H1 (cell line): ENCODE measurements at places on chromosomes 2 and 18. TPM values are rescaled to one million over a fixed set of nuclear protein-coding genes. Genes with fewer than 3 reads are reported as not detected.

GRCh38 chr18:10379522-10379921, 74.9 kb upstream of the APCDD1 start:
- DNase-seq = no peak
- H3K4me3 ChIP-seq = no peak overlapping the region

DNA sequence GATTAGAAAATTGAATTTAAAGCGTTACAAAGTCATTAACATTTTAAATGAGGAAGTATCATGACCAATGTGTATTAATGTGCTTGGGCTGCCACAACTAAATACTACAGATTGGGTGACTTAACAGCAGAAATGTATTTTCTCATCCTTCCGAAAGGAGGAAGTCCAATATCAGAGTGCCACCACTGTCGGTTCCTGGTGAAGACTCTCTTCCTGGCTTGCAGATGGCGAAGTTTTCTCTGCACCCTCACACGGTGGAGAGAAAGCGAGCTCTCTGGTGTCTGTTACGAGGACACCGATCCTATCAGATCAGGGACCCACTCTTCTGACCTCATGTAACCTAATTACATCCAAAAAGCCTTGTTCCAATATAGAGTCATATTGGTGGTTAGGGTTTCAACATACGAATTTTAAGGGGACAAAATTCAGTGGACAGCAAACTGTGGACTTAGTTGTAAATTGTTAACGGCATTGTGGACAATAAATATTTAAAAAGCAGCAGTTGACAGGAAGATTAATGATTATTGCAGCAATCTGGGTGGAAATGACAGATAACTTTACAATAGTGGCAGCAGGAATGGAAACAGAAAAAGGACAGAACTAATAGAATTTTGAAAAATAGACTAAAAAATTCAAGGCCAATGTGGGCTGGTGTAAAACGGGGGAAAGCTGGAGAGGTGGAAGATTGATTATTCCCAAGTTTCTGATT, 35.1 kb upstream of the CYRIA start:
- H3K4me1 ChIP-seq = no peaks in the 10 kb centered on the region
- DNase-seq = no peak
- H3K36me3 ChIP-seq = no peaks in the 10 kb centered on the region

DNA sequence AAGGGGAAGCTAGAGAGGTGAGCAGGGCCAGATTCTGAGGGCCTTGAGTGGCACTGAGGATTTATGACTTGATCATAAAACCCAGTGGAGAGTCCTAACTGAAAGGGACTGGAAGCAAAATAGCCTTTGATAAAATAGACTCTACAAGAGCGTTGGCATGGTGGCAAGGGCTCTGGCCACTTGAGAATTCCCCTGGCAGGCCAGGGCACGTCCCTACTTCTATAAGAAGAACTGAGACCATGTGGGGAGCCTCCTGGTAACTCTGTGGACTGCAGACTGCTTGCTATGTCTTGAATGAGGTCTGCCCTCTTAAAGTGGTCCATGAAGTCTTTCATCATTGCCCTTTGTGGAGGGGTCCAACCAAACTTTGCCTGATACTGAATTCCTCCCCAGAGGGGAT, 324.8 kb downstream of the ALK start:
- H3K27ac ChIP-seq = no peak overlapping the region
- H3K27me3 ChIP-seq = no peaks in the 10 kb centered on the region
- H3K4me1 ChIP-seq = no peaks in the 10 kb centered on the region
- DNase-seq = no peak

GRCh38 chr2:3313781-3314375, 63.7 kb downstream of the EIPR1 start:
- H3K4me1 ChIP-seq = no peaks in the 10 kb centered on the region
- H3K27ac ChIP-seq = no peak overlapping the region
- H3K27me3 ChIP-seq = no peaks in the 10 kb centered on the region
- H3K4me3 ChIP-seq = no peak overlapping the region
- DNase-seq = no peak

- no peak for DNase-seq
- H3K4me3 ChIP-seq = no peak overlapping the region
- peaks cover 28% of the 10 kb centered on the region for H3K4me1 ChIP-seq
- no peak overlapping the region for H3K27ac ChIP-seq
- peaks cover 28% of the 10 kb centered on the region for H3K27me3 ChIP-seq
Measured at GRCh38 chr2:96113367-96113677, 3.0 kb downstream of the ADRA2B start.

DNA sequence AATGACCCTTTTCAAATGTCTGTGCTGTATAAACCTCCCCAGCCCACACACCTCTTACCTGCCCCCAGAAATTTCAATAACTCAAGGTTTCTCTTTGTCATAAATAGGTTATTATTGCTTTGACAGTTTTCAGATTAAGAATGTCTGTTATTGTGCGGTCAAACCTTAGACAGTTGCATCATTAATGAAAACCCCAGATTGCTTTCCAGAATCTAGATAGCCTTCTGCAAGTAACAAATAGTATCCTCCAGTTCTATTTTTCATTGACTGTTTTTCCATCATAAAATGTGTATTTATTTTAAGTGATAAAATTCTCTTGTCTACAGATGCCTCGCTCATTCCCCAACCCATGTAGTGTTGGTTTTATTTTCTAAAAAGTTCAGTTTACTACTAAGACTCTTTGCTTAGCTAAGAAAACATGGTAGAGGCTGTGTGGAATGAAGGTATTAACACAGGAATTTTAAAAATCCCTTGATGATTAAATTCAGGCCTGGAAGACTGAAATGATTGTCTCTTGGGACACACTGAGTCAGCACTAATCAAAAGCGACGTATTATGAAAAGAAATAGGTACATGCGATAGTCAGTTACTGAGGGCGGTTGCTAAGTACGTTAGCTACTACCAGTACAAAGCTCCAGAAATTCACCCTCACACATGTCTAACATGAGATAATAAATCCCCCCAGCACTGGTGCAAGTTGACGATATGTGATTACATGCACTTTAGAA, 38.4 kb upstream of the ITGAV start:
- H3K27ac ChIP-seq = no peak overlapping the region
- H3K4me1 ChIP-seq = no peaks in the 10 kb centered on the region; the same call in 1 of the 2 replicates
- H3K4me3 ChIP-seq = no peak overlapping the region
- H3K36me3 ChIP-seq = no peaks in the 10 kb centered on the region

DNA sequence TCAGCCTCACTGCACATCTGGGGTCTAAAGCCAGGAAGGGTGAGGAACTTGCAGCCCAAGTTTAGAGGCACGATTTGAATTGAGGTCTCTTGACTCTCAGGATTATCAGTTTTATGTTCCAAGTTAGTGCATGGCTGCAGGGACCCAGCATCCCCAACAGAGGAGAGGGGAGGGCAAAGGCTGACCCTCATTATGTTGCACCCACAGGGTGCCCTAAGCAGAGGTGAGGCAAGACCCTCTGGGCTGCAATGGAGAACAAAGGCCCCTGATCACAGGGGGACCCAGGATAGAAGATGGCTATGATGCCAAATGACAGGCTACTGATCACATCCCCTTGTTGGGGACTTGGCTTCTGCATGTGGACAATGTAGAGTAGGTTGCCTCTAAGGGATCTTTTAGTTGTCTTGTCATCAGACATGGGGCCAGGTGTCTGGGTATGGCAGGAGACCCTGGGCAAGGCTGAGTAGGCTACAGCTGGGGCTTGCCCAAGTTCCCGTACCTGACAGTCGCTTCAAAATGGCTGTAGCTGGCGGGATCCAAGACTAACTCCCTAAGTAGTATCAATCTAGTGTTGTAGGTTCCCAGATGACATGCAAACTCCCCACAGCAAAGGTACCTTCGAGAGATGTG, 4.5 kb upstream of the GDF7 start:
- H3K4me1 ChIP-seq = peaks cover 3% of the 10 kb centered on the region
- DNase-seq = no peak
- no peak overlapping the region for H3K4me3 ChIP-seq
- H3K36me3 ChIP-seq = no peaks in the 10 kb centered on the region
- no peak overlapping the region for H3K27ac ChIP-seq
- H3K27me3 ChIP-seq = peaks cover 56% of the 10 kb centered on the region

- DNase-seq = no peak
- H3K4me3 ChIP-seq = no peak within 1 kb of the TSS
- no peaks in the 10 kb centered on the region for H3K4me1 ChIP-seq
- no peaks in the 10 kb centered on the region for H3K36me3 ChIP-seq
- no peak within 1 kb of the TSS for H3K27ac ChIP-seq
Measured at GRCh38 chr18:68797871-68798270, at the start of gene CCDC102B. CCDC102B (plus strand) TSS chr18:68798080; CDS start chr18:68836764, 38,684 bp downstream.

- H3K27me3 ChIP-seq = peaks cover 9% of the 10 kb centered on the region
- H3K4me1 ChIP-seq = peaks cover 6% of the 10 kb centered on the region; the same call in 1 of the 2 replicates
- no peak for DNase-seq
- peak within 1 kb of the TSS; percentile 89 for H3K4me3 ChIP-seq
- H3K27ac ChIP-seq = peak within 1 kb of the TSS; percentile 97
Measured at GRCh38 chr2:263774-264492, at the start of gene SH3YL1. SH3YL1 (minus strand) TSS chr2:264032; CDS start chr2:263984, 48 bp downstream.

- H3K4me3 ChIP-seq = no peak overlapping the region
- no peak for DNase-seq
- H3K27me3 ChIP-seq = no peaks in the 10 kb centered on the region
- H3K36me3 ChIP-seq = no peaks in the 10 kb centered on the region
Measured at GRCh38 chr2:66555501-66556324, 120.8 kb downstream of the MEIS1 start.

DNA sequence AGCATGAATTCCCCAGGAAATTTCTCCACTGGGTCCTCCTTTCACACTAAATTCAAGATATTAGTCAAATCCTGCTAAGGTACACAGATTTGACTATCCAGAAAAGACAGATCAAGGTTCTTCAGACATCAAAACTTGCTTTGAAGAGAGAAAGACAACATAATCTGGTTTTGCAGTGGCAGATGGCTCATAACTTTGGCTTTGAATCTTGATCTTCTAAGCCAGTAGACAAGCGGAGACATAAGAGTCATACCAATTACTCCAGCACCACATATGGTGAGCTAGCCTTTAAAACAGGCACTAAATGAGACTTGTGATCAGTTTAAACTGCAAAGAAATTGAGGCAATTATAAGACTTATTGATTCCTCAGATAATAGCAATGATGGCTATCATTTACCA, 29.3 kb downstream of the PDE11A start:
- H3K27me3 ChIP-seq = no peaks in the 10 kb centered on the region
- DNase-seq = no peak
- no peaks in the 10 kb centered on the region for H3K36me3 ChIP-seq
- H3K4me3 ChIP-seq = no peak overlapping the region
- H3K27ac ChIP-seq = no peak overlapping the region
- no peaks in the 10 kb centered on the region for H3K4me1 ChIP-seq

DNA sequence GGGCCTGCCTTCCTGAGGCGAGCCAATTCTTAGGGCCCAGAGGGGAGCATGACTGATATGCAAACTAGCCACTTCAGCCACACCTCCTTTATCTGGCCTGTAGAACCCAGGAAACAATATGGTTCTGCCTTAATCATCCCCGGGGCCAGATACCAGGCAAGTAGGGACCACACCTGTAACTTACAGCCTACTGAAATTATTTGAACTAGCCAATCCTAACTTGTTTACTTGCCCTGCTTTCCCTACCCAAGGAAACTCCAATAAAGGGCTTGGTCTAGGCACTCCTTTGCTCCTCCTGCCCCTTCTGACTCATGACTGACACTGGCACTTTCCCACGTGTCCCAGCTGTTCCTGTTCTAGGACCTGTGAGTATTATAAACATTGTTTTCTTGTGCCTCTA, 57.6 kb downstream of the MYOM1 start:
- no peak for DNase-seq
- H3K4me1 ChIP-seq = no peaks in the 10 kb centered on the region
- no peaks in the 10 kb centered on the region for H3K36me3 ChIP-seq
- H3K4me3 ChIP-seq = no peak overlapping the region

- H3K4me1 ChIP-seq = peaks cover 4% of the 10 kb centered on the region; the same call in 1 of the 2 replicates
- H3K27ac ChIP-seq = no peak overlapping the region
- DNase-seq = no peak
- no peaks in the 10 kb centered on the region for H3K27me3 ChIP-seq
Measured at GRCh38 chr2:229050133-229050532, 221.0 kb downstream of the PID1 start.

- H3K27ac ChIP-seq = no peak overlapping the region
- H3K4me1 ChIP-seq = no peaks in the 10 kb centered on the region
Measured at GRCh38 chr2:47133046-47133445, 22.1 kb downstream of the STPG4 start.

DNA sequence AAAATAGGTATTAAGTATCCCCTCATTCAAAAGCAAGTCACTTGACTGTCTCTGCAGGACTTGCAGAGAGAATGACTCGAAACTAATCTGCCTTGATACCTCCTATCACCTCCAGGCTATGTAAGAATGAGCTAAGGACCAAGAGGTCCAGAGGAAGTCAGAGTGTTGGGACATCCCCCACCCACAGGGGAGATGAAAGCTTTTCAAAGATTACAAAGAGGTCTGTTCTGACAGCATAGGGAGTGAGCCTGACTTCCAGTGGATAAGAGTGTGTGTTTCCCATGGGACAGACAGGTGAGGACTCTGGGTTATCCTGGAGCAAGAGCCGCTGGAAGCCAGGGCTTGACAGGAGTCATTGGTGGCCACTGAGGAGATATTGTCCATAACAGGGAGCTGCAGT, 85.0 kb upstream of the TACR1 start:
- DNase-seq = no peak
- H3K27me3 ChIP-seq = no peaks in the 10 kb centered on the region
- no peak overlapping the region for H3K4me3 ChIP-seq
- H3K36me3 ChIP-seq = no peaks in the 10 kb centered on the region
- no peaks in the 10 kb centered on the region for H3K4me1 ChIP-seq

GRCh38 chr2:68103030-68103708, 40.4 kb upstream of the C1D start:
- no peak for DNase-seq
- no peaks in the 10 kb centered on the region for H3K36me3 ChIP-seq
- no peak overlapping the region for H3K27ac ChIP-seq
- H3K4me3 ChIP-seq = no peak overlapping the region
- no peaks in the 10 kb centered on the region for H3K4me1 ChIP-seq

Gene ANKRD62
- not detected in 2 replicates for total RNA-seq

Gene NTSR2
- not detected in 2 replicates for total RNA-seq

Gene ABCG8
- not detected in 2 replicates for total RNA-seq

Gene TUBA4B
- total RNA-seq = 0.24 TPM in 1 of 2 replicates, not detected in the other

Gene MYL1
- total RNA-seq = not detected in 2 replicates

Gene PCARE
- total RNA-seq = not detected in 2 replicates

Gene VWA3B
- total RNA-seq = not detected in 2 replicates

Gene COA5
- 22.1 and 24.7 TPM in 2 replicates for total RNA-seq

Gene PJVK
- 2.3 and 2.4 TPM in 2 replicates for total RNA-seq

Gene AQP12B
- total RNA-seq = not detected in 2 replicates

Gene MC4R
- total RNA-seq = not detected in 2 replicates

Gene DNAJC5G
- 1.4 TPM in 2 replicates for total RNA-seq

Gene IL36G
- total RNA-seq = not detected in 2 replicates
